ENCODE measurements at places on chromosomes 16 and 17. TPM values are rescaled to one million over a fixed set of nuclear protein-coding genes. Genes with fewer than 3 reads are reported as not detected.

CDK3 gene
- total RNA-seq, result 11.9 TPM

KRT20 gene
- total RNA-seq, result 0.13 TPM

CORO7 gene
- total RNA-seq, result 37.5 TPM

KRTAP9-9 gene
- total RNA-seq, result not detected

MPG gene
- 85.7 TPM for total RNA-seq

CPNE2 gene
- 43.4 TPM for total RNA-seq

FGF11 gene
- total RNA-seq, result 4.4 TPM

ABCA9 gene
- 0.05 TPM for total RNA-seq

ZP2 gene
- total RNA-seq, result not detected

SEPTIN12 gene
- total RNA-seq, result not detected

COX4I1 gene
- 429 TPM for total RNA-seq

HBA1 gene
- 4.4 TPM for total RNA-seq

Data from Panc1 (cell line).